COLO829 (cell line): ENCODE measurements at places on chromosomes 16 and 17.
A peak's percentile ranks its signal among the peaks of the same experiment; 100 is the strongest.

DNA sequence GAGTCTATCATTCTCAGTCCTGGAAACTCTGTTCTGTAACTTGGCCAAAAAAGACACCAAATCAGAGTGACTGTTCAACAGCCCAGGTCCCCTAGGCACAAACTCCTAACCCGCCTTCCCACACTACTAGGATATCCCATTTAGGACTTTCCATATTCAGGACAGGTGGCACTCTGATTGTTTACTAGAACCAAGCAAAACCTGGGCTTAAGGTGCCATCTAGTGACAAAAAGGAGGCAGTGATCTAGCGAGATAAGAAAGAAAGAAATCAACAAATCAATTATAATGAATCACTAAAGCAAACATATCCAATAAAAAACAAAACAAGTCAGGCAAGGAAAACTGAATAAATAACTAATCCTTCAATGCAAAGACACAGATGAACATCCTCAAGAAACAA, 203.9 kb downstream of the CEP112 start:
- DNase-seq, result no peak

DNA sequence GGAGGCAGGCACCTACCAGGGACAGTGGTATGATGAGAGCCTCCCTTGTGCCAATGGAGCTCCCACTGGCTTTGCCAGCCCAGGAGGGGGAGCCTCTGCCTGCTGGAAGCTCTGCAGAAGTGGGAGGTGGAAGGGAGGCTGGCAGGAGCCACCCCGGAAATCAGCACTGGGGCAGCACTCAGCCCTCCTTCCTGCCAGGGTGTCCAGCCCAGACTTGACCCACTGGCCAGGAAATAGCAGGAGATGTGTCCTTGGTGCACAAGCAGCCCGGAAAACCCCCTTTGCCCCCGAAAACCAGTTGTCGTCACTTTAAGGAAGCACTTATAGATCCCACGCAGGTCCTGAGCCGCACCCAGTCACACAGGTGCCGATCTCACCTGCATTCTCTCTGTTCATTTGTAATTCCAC, 49.3 kb upstream of the CACNG4 start:
- DNase-seq, result peak; percentile 38

GRCh38 chr16:49986351-49987124, 38.5 kb upstream of the CNEP1R1 start:
- DNase-seq, result no peak

- no peak for DNase-seq
Observed at GRCh38 chr16:70663524-70664324, 17.4 kb downstream of the IL34 start.

DNA sequence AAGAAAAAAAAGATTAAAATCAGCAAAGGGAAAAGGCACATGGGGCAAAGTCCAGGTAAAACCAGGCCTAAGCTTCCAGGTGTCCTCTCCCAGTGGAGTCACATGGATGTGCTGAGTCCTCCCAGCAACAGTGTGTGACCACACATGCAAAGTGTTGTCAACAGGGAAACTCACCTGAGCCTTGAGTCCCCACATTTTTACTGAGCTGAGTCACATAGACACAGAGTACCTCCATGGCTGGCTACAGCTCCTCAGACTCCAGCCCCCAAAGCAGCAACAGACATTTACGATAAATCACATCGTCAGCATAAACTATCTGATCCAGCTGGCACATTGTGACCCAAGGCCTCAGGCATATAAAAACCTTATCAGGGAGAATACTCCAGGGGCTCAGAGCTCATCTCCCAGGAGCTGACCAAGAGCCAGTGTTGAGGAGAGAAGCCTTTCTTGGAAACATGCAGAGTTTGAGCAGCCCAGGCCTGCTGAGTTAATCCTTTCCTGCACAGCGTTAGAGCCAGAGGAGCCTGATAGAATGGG, 20.5 kb downstream of the ERCC4 start:
- no peak for DNase-seq

GRCh38 chr17:32227910-32228309, 37.7 kb upstream of the RHBDL3 start:
- DNase-seq, result no peak

- no peak for DNase-seq
Observed at GRCh38 chr17:45038728-45039634, 12.5 kb downstream of the DCAKD start.

- DNase-seq, result no peak
Observed at GRCh38 chr16:15946257-15947044, 3.0 kb upstream of the ABCC1 start.

DNA sequence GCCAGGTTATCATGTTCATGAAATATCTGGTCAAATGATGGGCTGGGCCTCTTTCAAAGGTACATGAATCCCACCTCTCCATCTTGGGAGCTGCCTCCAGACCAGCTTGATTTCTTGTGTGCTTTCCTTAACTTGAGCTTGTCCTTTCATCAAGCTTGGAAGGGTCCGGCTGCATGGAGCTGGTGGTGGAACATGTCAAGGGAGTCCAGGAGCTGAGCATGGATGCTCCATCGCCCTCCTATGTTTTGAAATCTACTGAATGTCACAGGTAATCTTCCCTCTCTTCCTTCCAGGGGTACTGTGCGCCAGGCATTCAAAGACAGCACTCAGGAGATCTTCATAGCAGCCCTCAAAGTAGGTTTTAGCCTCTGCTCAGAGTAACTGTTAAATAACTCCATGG, 105.8 kb downstream of the N4BP1 start:
- DNase-seq, result no peak

DNA sequence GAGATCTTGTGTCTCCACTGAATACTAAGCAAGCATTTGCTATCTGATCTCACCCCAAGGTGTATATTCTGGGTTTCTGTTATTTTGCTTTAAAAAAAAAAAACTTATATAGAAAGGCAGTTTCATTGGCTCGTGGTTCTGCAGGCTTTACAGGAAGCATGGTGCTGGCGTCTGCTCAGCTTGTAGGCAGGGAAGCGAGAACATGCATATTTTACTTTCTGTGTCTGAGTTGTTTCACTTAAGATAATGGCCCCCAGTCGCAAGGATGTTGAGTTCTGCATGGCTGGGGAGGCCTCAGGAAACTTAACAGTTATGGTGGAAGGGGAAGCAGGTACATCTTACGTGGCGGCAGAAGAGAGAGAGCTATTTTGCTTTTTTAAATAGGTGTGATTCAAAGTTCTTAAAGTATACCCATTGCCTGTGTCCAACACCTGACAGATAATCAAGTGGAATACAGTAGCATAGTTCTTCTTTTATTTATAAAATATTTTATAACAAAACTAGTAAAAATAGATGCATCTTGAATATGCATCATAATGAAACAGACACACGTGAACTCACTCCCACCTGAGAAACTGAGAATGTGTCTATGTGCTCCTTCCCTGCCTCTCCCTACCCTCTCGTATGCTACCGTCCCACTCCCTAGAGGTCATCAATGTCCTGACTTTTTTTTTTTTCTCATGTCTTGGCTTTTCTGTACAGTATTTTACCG, 15.4 kb upstream of the ARHGAP17 start:
- no peak for DNase-seq

DNA sequence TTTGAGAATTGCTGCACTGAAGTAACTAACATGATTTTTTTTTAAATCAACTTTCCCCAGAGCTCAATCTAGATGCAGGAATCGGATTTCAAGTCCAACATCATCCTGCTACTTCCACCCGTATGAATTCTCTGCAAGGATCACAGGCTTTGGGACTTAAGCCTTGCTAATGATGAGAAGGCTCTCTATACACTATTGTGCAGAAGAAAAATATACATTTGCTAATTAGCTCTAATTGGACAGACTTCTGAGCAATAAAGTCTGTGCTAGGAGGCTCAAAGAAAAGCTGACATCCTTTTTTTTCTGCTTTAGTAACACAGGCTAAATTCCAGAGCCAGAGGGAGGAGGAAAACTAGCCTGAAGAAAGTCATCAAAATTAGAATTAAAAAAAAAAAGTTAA, 433.6 kb downstream of the PMP22 start:
- DNase-seq, result no peak

DNA sequence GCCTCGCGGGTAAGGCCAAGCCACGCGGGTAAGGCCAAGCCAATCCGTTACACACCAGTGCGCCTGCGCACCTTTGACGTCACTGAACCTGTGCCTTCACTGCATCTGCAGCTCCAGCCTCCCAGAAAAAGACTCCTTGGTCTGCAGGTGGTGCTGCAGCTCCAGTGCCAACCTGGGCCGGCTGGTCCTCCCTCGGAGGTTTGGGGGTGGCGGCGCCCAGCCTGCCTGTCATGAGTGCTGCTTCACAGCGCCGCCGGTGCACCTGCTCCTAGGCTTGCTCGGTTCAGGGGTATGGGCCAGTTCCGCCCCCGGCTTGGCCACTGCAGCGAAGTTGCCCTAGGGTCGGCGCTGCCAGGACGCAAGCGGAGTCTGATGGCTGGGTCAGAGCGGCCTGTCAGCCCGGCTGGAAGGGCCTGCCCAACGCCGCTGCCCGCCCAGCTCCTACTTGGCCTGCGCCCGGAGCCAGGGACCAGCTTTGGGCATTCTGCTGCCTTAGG, 146.6 kb downstream of the USP22 start:
- DNase-seq, result no peak

DNA sequence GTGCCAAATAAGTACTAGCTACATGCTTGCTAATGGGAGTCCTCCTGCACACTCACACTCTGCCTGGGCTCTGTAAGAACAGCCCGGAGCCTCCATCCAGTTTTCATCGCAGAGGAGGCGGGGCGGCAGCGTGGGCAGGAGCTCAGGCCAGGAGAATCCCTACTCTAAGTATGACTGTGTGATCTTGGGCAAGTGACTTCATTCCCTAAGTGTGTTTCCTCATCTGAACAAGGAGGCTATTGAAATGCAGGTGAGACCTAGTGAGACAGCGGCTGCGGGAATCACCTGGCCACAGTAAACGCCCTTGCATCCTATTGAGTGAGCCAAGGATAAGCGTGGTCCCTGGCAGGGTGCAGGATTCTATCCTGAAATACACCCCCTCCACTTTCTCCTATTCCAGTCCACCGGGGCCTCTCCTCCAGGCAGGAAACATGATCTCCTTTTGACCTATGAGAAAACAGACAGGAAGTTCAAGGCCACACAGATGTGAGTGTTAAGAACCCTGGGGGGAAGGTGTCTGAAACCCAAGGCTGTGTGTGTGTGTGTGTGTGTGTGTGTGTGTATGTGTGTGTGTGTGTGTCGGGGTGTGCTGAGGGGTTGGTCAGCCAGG, 5.2 kb upstream of the RAI1 start:
- peak; percentile 65 for DNase-seq

DNA sequence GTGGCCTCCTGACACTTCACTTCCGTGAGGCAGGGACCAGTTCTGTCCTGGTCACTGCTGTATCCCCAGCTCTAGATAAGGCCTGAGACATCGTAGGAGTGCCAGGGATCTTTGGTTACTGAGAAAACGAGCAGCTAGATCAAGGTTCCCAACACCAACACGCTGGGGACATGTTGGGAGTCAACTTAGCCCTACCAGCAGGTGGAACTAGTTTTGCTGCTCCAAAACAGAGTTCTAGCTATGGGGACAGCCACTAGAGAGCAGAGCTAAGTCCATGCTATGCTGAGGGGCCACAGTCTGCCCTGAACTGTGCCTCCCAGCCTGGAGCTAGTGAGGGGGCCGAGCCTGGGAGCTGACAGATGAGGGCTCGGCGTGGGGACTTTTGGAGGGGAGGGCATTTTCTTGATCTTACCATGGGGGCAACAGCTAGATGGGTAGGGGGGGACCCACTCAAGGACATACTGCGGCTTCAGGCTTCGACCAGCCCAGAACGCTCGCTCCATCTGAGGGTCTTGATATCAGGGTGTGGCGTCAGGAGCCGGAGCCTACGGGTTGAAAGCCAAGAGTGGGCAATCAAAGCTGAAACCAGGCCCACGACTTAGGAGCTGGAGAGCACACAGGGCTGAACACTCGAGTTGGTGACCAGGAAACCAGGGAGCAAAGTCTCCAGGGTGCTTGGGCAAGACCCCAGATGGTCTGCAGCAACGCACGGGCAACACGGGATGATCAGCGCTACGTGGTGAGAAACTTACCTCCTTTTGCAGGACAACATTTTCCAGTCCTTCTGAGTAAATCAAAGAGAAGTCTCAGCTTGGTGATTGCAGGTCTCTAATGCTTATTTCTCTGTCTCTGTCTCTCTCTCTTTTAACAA, 13.4 kb downstream of the SNX20 start:
- no peak for DNase-seq

GRCh38 chr16:68064791-68065365, 20.3 kb upstream of the NFATC3 start:
- peak; percentile 40 for DNase-seq

DNA sequence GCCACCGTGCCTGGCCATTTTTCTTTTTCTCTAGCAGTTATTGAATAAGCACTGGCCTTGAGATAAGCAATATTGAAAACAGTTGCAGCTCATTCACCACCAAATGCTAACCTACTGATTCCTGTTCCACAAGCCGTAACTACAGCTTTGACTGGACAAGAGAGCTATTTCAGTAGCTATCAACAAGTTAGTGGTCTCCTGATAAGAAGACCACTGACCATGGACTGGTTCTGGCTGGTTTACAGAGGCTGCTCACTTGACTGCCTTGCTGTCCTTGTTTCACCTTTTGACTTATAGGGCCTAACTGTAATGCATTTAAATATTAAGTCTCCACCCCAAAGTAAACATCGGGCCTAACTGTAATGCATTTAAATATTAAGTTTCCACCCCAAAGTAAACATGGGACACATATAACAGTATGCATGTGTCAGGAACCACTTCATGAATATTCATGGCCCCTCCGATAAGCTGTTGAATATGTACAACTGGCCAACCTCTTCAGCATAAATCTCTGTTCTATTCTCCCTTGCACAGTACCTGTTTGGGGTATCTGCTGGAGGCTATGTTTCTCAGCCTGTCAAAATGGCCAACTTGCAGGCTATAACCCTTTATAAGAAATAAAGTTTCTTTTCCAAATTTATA, 94.1 kb downstream of the USP32 start:
- no peak for DNase-seq

DNA sequence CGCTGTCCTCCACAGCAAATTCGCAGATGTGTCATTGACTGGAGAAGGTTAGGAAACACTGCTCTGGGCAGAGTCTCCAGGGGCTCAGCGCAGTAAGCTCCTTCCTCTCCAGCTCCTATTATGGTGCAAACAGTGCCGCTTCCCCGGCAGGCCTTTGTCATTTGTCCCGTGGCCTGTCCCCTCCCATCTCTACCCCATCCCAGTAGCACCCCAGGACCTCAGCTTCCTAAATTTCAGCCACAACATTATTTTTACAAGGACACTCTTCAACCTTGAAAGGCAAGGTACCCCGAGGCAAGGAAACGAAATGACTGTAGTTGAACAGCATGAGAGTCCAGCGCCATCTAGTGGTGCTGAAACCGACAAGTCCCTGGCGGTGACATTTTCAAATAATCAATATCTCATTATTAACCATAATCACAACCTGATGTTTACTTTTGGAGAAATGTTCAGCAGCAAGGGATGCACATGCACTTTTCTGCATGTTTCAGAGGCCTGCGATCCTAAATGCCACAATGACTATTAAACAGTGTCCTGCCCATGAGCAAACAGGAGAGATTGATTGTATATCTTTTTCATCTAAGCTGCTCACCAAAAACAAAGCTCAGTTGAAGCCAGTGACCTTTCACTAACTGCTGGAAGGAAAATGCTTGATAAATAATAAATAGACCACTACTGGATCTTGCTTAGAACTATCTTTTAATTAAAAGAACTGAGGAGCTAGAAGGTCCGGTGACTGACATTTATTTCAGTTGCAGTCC, 16.5 kb downstream of the MRPS23 start:
- peak; percentile 46 for DNase-seq

GRCh38 chr17:29592850-29593551, at the start of gene ANKRD13B:
Gene ANKRD13B (plus strand): TSS chr17:29593132. CDS start chr17:29593622, 490 bp downstream.
- DNase-seq, result no peak
